Activated CD4-positive, alpha-beta T cell treated with anti-CD3 and anti-CD28 coated beads, Interleukin-10, Interleukin-2, amounts not matched to agents 100 ng/mL and 50 ng/mL, durations not matched to agents 16 hours and 8 hours (primary cell): ENCODE measurements at places on chromosomes 4 and X.

DNA sequence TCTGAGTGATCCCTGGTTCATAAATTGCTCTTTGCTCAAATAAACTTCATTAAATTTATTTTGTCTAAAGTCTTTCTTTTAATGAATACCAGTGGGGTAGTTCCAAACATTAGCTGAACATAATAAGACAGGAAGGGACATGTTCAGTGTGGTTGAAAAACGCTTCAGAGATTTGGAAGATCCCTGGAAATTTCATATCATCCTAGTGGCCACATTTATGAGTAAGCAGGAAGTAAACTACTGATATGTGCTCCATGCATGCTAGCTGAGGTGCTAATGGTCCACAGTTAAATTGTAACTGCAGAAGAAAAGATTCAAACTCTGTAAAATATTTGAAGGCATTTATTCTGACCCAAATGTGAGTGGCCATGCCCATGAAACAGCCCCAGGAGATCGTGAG lies 1328.7 kb downstream of the ADGRL3 start:
- DNase-seq = no peak

- no peak for DNase-seq
Observed at GRCh38 chr4:43782391-43782790, 666.2 kb downstream of the KCTD8 start.

DNA sequence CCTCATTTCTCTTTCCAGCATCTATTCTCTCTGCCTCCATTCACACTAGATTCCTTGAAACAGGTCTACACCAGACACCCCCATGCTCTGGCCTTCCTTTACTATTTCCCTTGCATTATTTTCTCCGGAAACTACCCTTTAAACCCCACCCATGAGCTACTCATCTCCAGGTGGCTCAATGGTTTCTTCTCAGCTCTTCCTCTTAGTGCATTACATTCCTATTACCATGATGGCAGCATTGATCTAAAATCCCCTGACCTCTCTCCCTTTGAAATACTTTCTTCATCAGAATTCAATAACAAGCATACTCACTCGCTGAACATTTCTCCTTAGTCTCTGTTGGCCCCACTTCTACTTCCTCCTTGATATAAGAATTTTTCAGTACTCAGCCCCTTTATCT lies 94.6 kb downstream of the SYNPO2 start:
- DNase-seq = no peak

DNA sequence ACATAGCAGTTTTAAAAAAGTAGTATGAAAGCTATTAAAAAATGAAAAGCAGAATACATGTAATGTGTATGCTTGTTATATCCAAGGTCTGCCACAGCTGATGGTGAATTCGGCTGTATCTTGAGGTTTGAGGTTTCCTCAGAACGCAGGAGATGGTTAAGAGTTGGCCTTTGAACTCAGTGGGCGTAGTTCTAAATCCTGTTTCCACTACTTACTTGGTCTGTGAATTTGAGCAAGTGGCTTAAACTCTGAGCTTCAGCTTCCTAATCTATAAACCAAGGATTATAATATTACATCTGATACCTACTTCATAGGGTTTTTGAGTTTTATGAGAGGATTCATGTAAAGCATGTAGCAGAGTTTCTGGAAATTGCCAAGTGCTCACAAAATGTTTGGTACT lies 125.2 kb downstream of the STIM2 start:
- DNase-seq = peak; percentile 61

- no peak for DNase-seq
Observed at GRCh38 chr4:176833400-176834175, 40.9 kb upstream of the VEGFC start.

DNA sequence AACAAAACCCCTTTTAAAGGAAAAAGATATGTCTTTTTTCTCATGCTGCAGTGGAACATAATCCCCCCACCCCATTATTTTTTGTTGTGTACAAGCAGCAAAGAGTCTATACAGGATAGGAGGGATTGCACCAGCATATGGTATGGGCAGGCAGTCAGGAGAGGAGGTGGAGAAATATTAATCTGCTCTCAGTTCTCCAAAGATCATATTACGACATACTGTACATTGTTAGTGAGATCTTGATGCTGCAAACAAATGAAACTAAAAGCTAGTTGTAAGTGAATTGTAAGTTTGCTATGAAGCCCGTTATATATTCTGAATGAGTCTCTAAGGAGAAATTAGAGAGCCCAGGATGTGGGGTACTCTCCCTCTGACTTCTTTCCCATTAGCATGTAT lies 75.3 kb downstream of the RAPGEF2 start:
- DNase-seq = no peak

DNA sequence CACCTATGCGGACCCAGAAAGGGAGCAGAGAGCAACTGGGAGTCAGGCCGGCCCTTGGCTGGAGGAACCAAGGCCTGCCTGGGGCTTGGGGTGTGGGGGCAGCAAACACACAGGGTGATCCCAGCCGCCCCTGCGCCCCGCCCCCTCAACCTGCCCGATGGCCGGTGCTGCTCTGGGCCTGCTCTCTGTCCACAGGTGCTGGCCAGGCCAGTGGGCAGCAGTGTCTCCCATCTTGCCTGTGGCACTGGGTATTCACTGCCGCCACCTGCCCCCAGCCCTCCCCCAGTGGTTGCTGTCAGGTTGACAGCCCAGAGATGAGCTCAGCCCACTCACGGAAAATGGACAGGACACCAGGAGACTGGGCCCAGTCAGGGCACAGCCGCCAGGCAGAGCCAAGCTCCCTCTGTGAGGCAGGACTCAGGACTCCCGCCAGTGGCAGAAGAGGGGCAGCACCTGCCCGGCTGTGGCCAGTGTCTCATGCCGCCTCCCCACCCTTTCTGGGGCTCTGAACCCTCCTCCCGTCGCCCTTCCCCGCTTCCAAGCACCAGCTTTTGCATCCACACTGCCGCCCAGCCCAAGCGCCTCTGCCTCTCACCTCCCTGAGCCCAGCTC lies 4.7 kb downstream of the NKX1-1 start:
- DNase-seq = no peak

DNA sequence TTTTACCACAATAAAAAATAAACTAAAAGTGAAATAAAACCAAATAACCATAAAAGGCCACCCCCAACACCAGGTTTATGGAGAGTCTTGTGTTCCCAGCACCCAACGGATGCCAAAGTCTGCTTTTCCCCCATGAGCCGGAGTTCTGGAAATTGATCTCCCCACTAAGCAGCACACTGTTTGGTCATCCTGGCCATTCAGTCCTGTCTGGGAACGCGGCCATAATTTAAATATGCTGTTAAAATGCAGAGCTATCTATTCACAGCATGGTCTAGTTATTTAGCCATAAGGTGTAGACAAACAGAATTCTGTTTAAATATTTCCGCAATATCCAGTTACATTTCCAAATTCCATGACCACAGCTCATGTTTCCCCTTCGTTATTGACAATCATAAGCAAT lies 129.6 kb upstream of the TBL1X start:
- no peak for DNase-seq

- no peak for DNase-seq
Observed at GRCh38 chrX:47245156-47245555, 12.3 kb downstream of the USP11 start.

- no peak for DNase-seq
Observed at GRCh38 chrX:31297881-31298280, 226.0 kb upstream of the FTHL17 start.

DNA sequence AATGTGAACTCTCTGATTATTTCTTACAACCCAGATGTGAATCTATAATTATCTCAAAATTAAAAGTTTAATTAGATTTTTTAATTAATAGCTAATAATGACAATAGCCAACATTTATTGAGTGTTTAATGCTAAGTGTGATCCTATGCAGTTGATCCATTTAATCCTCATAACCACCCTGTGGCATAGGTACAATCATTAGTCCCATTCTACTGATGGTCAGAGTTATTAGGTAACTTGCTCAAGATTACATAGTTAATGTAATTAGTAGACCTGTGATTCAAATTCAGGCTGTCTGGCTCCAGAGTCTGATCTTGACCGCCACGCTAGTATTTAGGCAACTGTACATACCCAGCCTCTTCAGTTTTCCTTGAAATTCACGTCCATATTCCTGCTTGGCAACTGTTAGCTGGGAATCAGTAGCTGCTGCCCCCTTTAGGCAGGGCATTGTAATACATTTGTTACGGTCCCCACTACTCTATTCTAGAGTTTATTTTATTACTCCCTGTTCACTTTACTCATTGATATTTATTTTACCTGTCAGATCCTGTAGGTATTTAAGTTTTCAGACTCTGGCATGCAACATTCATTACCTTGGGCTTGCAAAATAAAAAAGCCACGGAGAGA lies 20.6 kb upstream of the TEC start:
- peak; percentile 3 for DNase-seq

DNA sequence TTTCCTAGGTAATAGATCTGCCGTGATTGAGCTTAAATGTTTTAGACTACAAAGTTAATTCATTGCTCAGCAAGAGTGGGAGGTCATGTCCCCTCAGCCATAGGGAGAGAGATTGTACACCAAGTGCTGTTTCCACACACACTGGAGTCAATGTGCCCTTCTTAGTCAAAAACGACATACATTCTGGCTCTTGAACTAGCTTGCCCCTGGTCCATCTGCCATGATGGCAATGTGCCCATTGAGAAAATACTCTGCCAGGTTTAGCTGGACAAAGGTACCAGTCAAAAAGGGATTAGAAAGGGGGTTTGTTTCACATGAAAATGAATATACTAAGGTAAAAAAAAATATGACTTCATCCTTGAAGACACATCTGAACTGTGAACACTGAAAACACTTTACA lies 377.1 kb upstream of the ADGRL3 start:
- DNase-seq = no peak

- peak; percentile 85 for DNase-seq
Observed at GRCh38 chr4:145709843-145710242, 29.9 kb downstream of the C4orf51 start.

- no peak for DNase-seq
Observed at GRCh38 chr4:107008115-107008514, 28.0 kb downstream of the DKK2 start.

DNA sequence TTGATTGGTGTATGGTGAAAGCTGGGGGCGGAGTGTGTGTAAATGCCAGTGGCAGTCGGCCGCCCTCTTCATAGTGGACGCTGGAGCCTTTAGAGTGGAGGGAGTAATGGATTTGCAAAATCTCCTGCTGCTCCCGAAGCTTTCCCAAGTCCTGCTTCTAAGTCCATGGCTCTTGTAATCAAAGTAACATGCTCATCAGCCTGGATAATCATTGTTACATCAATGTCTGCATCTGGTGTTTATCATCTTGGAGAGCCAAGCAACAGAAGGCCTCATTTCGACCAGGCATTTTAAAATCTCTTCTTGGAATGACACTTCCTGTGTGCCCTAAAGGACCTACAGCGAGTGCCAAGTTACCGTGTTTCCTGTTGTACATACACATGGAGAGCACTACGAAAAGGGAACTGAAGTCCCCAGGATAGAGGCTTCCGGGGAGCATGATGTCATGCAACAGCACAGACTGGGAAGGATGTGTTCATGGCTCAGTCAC lies 32.2 kb downstream of the UNC5C start:
- DNase-seq = no peak

- no peak for DNase-seq
Observed at GRCh38 chr4:30429813-30430761, 290.1 kb upstream of the PCDH7 start.

DNA sequence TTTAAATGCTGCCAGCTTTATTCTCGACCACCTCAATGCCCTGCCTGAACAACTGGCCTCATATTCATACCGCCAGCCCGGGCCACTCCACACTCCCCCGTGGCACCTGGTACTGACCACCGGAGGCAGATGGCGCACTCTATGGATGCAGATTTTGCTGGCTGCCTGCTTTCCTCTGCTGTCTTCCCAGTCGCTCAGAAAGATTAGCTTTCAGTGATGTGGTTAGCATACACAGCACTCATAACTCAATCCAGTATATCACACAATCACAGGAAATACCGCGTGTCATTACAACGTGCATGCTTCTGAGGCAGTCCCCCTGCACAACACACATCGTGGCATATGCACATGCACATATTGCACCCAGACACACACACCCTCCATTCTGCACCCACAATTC lies 147.2 kb upstream of the BCOR start:
- DNase-seq = peak; percentile 11

DNA sequence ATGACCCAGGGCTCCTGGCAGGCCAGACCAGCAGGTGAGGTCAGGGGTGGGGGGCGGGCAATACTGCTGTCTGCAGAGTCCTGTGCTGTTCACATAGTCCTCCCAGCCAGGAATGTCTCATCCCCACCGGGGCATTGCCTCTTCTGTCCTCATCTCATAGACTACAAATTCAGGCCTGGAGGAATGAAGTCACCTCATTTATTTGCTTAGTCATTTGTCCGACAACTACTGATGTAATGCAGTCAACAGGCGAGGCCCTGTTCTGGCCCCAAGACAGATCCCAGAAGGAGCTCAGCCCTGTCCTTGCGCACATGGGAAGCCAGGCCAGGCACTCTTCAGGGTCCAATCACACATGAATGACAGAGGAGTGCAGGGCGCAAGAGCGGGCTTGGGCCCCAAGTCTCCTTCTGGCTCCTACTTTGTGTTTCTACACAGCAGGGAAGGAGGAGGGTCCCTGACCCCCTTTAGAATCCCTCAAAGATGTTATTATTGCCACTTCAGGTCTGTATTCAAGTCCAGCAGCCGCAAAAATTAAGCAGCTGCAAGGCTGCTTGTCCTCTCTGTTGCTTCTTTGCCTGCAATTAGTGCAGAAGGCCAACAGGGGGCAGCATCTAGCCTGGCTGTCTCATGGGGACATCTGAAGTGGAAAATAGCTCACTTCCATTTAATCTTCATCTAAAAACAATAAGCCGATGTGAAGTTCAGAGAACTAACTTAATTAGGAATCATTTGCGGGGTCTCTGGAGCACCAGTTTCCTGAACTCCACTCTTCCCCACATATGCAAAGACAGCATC lies 15.2 kb upstream of the HMX1 start:
- no peak for DNase-seq

- no peak for DNase-seq
Observed at GRCh38 chrX:131477498-131477897, 66.4 kb upstream of the OR13H1 start.

DNA sequence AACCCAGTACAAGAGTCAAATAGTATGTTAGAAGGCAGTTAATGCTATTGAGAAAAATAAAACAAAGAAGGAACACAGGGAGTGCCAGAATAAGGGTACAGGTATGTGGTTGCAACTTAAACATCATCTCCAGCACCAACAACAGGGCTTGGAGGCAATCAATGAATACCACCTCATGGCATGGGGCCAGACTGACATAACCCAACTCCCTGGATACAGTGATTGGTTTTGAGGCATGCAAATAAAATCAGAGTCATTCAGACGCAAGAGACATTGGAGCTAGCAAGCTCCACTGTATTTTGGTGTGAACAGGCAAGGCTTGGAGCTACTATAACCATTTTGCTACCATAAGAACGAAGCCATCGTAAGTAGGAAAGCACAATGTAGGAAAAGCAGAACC lies 56.7 kb downstream of the PPP3CA start:
- DNase-seq = no peak

- no peak for DNase-seq
Observed at GRCh38 chr4:69896530-69897116, 34.2 kb upstream of the CSN1S1 start.

DNA sequence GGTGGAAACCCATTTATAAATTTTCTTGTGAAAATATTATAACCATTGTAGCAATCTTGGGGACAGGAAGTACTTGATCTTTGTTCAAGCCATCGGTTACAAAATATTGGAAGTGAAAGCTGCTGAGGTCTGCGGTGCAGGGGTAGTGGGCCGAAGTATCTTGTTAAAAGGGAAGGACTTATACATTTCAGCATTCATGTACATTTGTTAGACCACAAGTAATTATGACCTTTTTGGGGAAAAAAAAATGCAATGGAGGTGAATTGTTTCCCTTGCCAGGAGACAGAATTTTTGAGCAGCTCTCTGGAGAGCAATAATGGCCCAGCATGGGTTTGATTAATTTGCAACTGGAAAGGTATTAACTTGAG lies 121.3 kb downstream of the EGF start:
- DNase-seq = peak; percentile 10
